Lung microvascular endothelial cell (primary cell): ENCODE measurements at places on chromosomes 1 and 21.

DNA sequence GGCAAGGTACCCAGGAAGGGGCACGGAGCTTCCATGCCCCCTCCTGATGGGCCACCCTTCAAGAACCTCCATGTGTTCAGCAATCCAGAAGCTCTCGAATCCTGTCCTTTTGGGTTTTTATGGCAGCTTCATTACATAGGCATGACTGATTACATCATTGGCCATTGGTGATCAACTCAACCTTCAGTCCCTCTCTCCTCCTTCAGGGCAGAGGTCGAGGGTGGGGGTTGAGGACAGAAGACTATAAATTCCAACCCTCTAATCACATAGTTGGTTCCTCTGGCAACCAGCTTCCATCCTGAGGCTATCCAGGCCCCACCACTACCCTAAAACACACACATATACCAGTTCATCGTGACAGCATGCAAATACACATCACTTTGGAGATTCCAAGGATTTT is 135.7 kb downstream of the ZNF281 start:
- no peak for DNase-seq

- DNase-seq: peak; percentile 76
Observed at GRCh38 chr1:47175227-47175934, 14.5 kb downstream of the PDZK1IP1 start.

GRCh38 chr1:66505671-66506392 is 28.1 kb upstream of the SGIP1 start:
- DNase-seq: peak; percentile 81

DNA sequence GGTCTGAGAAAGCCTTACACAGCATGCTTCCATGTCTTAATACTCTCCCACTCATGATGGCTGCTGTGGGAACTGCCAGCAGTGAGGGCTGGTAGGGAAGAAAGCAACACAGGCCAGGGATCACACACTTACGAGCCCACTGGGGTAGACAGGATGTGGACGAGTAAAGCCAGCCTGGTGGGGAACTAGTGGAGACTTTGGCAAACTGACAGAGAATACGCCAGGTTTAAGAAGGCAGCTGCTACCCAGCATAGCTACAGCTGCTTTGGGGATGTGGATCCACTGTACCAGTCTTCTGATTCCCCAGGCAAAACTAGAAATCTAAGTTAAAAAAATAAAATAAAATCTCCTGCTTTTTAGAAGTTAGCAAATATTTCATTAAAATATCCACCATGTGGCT is 664.0 kb downstream of the SMYD3 start:
- DNase-seq: no peak

GRCh38 chr1:201356236-201356635 is 21.2 kb downstream of the TNNT2 start:
- no peak for DNase-seq
